ENCODE measurements at places on chromosomes 11 and 22.
A peak's percentile ranks its signal among the peaks of the same experiment; 100 is the strongest.

DNA sequence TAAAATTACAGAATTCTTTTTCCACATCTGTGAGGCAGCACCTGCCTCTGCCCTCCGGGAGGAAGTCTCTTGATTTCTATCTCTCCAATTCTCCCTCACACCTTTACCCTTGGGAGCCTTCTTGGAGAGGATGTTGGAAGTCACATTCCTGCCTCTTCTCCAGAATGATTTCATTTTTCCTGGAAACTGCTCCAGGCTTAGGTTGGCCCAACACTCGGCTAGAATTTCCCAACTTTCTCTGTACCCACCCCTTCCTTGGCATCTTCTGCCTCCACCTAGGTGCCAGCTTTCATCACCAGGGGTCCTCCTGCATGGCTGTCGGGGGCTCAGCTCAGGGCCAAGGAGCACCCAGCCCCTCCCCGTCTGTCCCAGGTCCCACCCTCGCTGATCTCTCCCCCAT, 43.2 kb downstream of the SLCO2B1 start:
- no peak for DNase-seq

DNA sequence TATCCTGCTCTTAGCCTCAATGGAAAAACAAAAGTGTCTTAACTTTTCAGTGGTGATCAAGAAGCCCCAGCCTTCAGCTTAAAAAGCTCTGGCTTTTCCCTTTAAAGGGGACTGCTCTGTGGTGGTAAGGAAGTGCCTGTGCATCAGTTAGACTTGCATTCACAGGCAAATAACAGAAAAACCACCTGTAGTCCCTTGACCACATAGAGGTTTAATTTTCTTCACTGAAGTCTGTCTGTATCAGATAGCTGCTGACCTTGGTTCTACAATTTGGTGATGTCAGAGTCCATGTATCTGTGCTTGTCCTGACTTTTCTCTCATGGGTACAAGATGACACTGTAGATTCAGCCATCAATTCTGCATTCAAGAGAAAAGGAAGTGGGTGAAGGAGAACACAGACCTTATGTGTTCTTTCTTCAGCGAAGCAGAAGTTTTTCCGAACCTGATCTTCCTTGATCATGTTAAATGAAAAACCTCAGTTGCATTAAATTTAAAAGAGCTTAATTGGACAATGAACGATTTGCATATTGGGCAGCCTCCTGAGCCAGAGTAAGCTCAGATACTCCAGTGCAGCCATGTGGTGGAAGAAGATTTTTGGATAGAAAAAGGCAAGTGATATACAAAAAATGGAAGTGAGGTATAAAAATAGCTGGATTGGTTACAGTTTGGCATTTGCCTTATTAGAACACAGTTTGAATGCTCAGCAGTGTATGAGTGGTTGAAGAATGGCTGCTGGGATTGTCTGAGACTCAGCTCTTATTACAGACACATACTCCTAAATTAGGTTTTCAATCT, 43.2 kb upstream of the RDX start:
- no peak for DNase-seq

DNA sequence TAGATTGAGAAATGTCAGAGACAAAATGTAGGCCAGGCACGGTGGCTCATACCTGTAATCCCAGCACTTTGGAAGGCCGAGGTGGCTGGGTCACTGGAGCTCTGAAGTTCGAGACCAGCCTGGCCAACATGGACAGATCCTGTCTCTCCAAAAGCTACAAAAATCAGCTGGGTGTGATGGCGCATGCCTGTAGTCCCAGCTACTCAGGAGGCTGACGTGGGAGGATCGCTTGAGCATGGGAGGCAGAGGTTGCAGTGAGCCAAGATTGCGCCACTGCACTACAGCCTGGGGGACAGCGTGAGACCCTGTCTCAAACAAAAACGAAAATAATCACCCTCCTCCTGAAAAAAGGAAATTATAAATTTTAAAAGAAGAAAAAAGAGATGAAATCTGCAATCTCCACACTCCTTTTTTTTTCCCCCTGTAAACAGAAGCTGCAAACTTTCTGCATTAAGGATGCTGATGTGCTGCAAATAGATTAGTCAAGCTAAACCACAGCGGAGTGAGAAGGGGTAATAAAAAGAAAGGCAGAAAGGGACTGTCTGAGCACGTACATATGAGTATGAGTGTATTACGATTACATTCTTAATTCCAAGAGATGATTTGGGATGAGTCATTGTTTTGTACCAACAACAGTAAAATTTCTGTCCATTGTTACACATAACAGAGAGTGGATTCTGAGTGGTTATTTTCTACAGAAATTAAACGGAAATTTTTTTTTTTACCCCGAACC, 87.3 kb downstream of the SIK3 start:
- DNase-seq, result peak; percentile 74

- no peak for DNase-seq
Observed at GRCh38 chr22:45987136-45987861, 10.3 kb upstream of the WNT7B start.

DNA sequence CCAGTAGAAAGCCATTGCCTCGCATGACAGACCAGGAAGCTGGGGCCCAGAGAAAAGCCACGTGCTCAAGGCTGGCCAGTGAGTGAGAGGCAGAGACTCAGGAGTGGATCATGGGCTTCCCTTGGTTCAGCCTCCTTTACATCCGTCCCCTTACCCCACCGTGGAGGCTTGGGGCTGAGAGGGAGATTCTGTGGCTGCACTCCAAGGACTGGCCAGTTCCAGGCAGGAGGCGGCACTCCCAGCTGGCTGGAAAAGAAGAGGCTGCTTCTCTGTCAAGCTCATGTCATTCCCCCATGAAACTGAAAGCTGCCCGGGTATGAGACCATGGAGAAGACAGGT, 6.6 kb upstream of the ASCL2 start:
- DNase-seq, result no peak

DNA sequence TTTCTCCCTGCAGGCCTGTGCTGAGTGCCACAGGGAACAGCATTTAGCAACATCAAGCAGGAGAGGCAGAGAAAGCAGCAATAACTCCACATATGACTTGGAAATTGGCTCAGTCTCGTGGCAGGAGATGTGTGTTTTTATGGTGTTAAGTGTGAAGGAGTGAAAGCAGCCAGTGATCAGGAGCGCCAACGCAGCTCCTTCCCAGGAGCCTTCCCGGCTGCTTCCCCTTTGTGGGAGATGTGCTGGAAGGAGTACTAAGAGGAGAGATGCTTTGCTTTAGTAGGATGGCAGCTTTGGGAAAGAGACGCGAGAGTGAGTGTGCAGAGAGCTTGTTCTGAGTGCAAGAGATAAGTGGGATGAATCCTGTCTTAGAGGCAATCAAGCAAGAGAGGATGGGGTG, 54.7 kb upstream of the KIRREL3 start:
- DNase-seq, result no peak

- DNase-seq, result no peak
Observed at GRCh38 chr11:132452616-132453015, 1079.7 kb downstream of the OPCML start.

- DNase-seq, result no peak
Observed at GRCh38 chr22:23438216-23438615, 141.9 kb downstream of the IGLL1 start.

DNA sequence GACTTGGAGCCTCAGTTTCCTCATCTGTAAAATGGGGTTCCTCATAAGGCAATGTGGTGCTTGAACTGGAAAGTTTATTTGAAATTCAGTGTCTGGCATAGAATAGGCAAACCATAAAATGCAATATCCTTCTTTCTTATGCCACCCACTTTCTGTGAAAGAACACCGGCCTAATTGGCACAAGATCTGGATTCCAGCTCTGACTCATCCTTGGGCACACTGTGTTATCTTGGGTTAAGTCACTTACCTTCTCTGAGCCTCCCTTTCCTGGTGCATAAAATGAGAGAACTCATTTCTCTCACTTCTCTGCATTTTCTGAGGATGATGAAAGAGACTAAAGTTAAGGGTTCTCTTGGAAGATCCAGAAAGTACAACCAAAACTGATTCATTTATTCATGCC, 5.1 kb downstream of the INSC start:
- DNase-seq, result no peak

GRCh38 chr11:1502168-1502953, 15.8 kb upstream of the MOB2 start:
- no peak for DNase-seq

GRCh38 chr22:44505796-44506354, 7.8 kb upstream of the RTL6 start:
- no peak for DNase-seq

- DNase-seq, result no peak
Observed at GRCh38 chr11:108037636-108038035, 28.9 kb downstream of the CUL5 start.

DNA sequence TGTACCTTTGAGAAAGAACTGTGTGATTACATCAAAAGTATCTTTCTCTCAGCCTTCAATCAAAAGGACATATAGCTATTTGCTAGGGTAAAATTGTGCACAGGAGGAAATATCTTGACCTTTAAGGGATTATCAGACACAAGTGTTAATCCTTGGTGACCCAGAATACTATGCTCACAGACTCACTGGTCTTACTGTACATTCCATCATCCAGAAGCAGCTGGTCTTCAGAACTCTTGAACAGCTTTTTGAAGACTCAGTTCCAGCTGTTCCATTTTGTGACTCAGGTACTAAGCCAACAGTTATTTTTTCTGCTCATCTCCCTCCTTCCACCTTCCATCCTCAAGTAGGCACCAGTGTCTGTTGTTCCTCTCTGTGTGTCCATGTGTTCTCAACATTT, 19.8 kb downstream of the ZBED5 start:
- DNase-seq, result no peak

GRCh38 chr11:83971063-83971462, 684.9 kb upstream of the CCDC90B start:
- no peak for DNase-seq

DNA sequence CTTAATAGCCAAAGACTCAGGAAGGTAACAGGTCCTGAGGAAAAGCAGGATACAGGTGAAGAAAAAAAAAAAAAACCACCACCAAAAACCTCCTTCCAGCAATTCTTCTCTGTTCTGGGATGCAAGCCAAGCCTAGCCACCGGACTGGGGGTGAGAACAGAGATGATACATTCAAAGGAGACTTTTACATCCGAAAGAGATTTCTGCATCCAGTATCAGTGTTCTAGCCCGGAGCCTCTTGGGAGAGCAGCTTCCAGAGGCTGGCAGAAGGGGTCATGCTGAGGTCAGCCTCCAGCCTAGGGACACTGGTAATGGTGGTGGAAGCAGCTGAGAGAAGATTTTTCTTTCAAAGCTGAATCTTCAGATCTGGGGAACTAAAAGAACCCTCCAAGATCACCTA, 76.2 kb downstream of the KCNC1 start:
- no peak for DNase-seq

GRCh38 chr22:31321421-31321820, 24.7 kb downstream of the PATZ1 start:
- no peak for DNase-seq

DNA sequence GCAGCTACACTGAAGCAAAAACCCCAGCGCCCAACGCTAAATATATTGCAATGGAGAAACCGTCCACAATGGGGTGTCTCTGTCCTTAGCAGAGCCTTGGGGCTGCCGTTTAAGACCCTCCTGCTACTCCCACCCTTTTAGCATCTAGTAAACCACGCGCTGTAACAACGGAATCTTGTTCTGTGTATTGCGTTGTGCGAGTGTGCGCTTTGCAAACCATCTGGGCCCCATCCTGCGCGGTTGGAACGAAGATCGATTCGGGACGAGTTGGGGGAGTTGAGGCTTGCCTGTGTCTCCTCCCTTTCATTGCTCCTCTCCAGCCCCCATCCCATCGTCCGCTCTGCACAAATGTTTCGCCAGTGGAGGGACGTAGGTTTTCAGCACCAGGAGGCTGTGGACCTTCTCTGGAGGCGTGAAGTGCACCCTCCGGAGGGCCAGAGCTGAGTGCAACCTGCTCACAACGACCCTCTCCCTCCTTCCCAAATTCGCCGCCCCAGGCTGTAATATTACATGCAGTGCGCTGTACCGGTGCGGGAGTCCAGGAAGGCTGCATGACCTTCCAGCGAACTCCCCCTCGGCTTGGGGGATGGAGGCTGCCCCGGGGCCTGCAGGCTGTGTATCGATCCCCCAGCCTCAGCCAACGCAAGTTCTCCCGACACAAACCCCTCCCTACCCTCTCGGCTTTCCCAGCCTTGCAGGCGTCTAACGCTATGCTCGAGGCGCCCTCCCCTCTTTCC, 1.6 kb upstream of the KMT2A start:
- DNase-seq, result peak; percentile 23

DNA sequence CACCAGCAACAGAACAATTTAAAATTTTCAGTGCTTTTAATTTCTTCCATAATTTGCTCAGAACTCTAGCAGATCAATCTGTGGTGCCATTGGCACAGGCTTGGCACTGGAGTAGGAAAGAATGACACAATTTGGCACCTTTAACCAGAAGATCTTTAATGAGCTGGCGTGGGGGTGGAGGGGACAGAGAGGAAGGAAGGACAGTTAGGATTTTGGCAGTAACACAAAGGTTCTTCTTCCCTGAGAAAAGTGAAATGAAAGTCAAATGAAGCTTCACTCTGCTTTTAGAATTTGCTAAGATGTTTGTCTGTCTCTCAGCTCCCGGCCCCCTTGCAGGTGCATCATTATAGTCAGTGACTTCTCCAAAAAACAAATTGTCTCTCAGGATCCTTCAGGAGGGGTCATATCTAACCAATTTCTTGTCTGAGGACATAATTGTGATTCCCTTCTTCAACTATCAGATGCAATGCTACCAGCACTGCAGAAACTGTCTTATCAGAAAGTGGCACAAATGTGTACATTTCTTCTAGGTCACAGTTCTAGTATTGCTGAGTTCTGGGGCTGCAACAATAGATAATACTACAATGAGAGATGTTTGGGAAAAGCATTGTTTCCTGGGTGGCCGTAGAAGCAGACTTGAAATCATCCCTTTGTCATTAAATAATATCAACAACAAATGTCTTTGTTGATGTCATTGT, 66.8 kb downstream of the CSTPP1 start:
- no peak for DNase-seq

DNA sequence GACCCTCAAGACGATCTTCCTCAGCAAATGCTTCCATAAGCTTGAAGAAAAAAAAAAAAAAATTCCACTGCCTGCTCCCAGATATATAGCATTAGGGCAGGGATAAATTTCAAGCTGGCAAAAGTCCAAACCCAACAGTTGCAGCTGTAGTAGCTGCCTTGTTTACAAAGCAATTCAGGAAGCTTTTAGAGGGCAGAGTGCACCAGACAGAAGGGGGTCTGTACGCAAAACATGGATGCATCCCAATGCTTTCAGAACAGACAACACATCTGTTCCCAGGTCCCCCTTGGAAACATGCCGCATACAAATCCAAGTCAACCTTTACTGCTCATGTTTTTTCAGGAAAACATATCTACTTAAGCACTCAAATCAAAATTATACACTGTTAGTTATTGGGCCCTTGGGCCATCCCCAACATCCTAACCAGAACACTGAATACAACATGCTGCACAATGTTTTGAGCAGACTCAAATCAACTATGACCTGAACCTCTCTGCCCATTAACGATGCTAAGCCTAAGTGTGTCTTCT, 94.5 kb downstream of the CADM1 start:
- DNase-seq, result no peak

DNA sequence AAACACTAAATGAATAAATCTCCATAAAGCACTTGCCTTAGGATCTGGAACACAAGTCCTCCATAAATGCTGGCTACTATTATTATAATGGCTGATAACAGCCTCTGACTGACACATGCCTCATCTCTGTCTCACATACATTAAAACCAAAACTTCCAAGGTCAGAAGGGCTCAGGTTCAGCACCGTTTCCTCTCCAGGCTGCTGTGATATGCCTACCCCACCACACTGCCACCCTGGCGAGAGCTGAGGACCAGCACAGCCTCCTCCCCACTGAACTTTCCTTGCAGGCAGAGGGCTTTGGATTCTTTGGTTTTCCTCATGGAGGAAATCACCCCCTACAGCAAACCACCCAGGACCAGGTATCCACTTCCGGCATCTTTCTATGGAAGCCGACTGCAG, 112.8 kb downstream of the ABTB2 start:
- no peak for DNase-seq
